Stimulated activated CD8-positive, alpha-beta memory T cell treated with anti-CD3 and anti-CD28 coated beads, Interleukin-4, amount 100 ng/mL, for 24 hours (primary cell): ENCODE measurements at places on chromosomes 7 and 10.

- no peak for DNase-seq
These were observed 163.8 kb upstream of the KLF14 start for GRCh38 chr7:130897515-130898419.

- no peak for DNase-seq
These were observed 37.8 kb downstream of the CLRN3 start for GRCh38 chr10:127854769-127855590.

GRCh38 chr10:121536310-121536913 is 61.8 kb downstream of the FGFR2 start:
- no peak for DNase-seq

DNA sequence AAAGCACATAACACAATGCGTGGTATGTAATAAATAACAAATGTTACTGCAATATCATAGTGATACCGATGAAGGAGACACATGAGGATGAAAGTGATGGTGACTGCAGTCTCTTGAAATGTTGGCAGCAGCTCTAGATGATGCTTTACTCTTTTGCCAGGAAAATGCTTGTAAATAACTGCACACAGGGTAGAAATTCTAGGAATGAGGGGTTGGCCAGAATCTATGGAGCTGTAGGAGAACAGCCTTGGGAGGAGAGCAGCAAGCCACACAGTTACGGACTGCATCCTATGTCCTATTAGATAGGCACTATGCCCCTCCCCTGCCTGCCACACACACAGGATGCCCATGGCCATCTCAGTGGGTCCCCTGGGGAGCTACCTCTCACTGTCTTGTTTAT is 97.6 kb upstream of the GSDME start:
- DNase-seq = no peak

GRCh38 chr7:90900628-90901356 is 304.7 kb downstream of the CDK14 start:
- DNase-seq = no peak
